NCI-H226 (cell line): ENCODE measurements at places on chromosomes 2 and 18.

DNA sequence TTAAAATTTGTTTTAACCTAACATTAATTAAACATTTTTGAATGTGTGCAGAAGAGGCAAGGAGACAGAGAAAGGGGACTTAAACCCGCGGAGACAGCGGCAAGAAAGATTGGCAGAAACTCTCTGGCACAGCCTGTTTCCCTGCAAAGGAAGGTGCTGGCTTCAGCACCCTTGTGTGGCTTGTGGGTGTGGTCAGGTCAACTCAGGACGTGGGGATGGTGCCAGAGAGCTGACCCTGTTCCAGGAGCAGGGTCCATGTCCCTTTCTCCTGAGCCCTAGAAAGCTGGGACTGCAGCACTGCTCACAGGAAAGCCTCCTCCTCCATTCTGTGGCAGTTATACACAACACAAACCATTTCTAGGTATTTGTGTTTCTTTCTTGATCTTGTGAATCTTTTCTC lies 176.2 kb upstream of the ST6GAL2 start:
- DNase-seq = no peak

GRCh38 chr2:18845854-18846445 lies 256.6 kb upstream of the NT5C1B start:
- DNase-seq = no peak

DNA sequence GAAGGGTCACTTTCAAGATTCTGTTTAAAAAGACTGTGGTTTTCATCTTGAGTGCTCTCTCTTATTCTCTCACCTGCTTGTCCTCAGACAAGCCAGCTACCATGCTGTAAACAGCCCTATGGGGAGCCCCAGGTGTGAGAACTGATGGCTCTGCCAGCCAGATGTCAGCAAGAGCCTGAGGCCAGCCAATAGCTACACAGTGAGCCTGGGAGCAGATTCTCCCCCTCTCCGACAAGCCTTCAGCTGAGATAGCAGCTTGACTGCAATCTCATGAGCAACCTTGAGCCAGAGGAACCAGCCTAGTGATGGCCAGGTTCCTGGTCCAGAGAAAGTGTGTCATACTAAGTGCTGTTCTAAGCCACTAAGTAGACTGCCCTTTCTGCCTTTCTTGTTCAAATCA lies 272.1 kb downstream of the NAPG start:
- no peak for DNase-seq

DNA sequence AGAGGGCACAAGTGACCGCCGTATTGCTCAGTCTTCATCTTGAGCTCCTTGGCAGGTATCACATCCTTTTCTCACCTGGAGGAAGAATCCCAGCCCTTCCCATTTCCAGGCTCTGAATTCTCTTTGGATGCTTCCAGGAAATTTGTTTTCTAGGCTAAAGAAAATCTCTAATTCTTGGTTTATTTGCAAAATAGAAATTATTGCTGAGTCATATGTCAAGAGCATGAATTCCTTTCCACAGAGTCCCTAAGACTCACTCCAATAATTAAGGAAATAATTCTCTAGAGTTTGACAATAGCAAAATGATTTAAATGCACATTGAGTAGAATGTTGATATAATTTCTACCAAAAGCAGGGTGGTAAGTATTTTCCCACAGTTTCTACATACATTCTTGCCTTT lies 16.3 kb upstream of the CCDC68 start:
- no peak for DNase-seq

GRCh38 chr2:174035117-174035635 lies 70.0 kb upstream of the SP3 start:
- no peak for DNase-seq

DNA sequence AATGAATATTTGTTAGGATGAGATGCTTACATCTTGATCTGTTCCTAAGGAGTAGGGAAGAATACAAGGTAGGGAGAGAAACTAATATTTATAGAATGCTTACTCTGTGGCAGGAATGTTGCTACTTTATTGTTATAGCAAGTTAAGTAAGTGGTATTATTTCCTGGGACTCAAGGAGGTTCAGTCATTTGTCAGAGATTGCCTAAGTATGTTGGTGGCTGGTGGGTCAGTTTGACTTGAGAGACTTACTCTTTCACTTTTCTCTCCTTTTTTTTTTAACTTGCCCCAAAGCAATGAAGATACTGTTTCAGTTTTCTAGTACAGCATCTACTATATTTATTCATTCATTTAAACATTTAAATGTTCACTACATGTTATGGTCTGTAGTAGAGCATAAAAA lies 209.2 kb upstream of the STON1 start:
- no peak for DNase-seq

GRCh38 chr2:63736354-63736753 lies 105.3 kb upstream of the UGP2 start:
- peak; percentile 70 for DNase-seq

DNA sequence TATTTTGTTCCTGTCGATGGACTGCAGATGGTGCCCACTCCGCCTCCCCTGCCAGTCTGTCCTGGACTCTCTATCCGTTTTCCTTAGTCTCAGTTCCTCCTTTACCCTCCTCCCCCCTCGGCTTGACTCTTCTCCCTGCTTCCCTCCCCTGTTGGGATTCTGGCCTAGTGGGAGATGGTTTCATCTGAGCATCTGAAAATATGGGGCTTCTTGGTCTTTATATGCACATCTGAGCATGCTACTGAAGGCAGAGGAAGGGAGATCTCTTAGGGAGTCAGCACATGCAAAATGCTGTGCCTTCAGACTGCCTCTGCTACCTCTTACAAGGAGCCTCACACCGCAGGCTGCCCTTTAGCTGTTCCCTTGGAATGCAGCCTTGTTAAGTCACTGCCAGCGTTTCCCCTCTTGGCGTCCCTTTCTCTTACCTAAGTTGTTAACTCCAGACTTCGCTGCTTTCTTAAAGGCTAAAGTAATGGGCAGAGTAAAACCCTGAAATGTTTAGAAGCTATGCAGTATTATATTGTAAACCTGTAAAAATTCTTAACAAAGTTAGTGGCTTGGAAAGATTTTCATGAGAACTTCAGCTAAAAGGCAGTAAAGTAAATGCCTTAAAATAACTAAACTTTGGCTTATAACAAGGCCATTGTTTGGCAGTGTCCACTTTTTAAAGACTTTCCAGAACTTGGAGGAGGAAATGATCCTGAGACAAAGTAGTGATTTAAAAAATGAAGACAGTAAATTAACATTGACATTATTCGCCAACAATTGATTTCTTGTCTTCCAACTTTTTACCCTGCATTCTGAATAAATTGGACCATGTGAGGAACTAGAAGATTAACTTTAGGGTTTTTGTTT lies 49.8 kb downstream of the LDLRAD4 start:
- DNase-seq = no peak

DNA sequence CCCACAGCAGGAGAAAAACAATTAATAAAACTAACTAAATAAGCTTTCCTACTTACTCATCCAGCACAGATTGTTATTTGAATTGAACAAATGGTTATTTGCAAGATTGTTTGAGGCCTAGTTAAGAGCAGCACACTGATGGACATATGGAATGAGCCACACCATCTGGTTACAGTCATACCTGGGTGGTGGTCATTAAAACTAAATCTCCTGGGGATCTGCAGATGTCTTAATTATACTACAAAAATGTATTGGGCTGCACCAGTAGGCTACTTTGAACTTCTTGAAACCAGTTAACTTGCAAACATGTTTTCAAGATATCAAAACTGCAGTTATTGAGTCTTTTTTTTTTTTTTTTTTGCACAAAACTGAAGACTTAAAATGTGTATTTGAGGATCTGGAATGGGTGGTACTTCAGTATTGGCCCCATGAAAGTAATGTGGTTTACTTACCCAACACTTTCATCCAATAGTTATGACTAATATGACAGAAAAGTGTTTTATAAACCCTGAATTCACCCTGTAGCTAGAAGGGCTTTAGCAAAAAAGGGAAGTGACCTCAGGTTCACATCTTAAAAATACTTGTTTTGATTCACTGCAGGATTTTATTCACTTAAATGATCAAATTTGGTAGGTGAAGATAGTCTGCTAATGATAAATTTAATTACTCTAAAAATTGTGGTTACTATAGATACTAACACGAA lies 10.8 kb downstream of the AGFG1 start:
- DNase-seq = no peak

GRCh38 chr2:55025627-55026026 lies 24.6 kb downstream of the RTN4 start:
- no peak for DNase-seq

GRCh38 chr18:47912794-47913585 lies 17.5 kb downstream of the SMAD2 start:
- no peak for DNase-seq

- no peak for DNase-seq
Measured at GRCh38 chr18:26225915-26226228, 373 bp upstream of the TAF4B start.

- DNase-seq = no peak
Measured at GRCh38 chr18:45619062-45619825, 4.0 kb downstream of the SLC14A2 start.

GRCh38 chr18:5068851-5069250 lies 128.2 kb downstream of the AKAIN1 start:
- no peak for DNase-seq

- DNase-seq = no peak
Measured at GRCh38 chr2:151042964-151043363, 218.7 kb downstream of the RBM43 start.

- no peak for DNase-seq
Measured at GRCh38 chr2:157989227-157989626, 112.4 kb upstream of the UPP2 start.

DNA sequence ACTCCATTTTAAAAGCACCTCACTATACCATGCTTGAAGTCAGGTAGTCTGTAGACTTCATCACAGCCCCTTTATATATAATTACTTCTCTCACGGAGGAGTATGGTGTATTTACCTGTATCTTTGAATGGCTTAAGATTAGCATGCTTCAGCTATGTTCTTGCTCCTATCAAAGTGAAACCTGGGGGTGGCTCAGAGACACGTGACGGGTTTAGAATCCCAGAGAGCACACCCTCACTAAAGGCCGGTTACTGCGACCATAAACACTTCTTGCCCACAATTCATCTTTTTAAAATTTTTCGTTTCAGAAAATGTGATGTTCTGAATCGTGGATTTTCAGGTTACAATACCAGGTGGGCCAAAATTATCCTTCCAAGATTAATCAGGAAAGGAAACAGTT lies 3.6 kb downstream of the IAH1 start:
- DNase-seq = no peak
